ENCODE measurements at places on chromosomes 3 and 15. TPM values are rescaled to one million over a fixed set of nuclear protein-coding genes. Genes with fewer than 3 reads are reported as not detected.
A peak's percentile ranks its signal among the peaks of the same experiment; 100 is the strongest.

GRCh38 chr3:39254806-39255449 is 24.9 kb downstream of the CX3CR1 start:
- DNase-seq = no peak
- H3K36me3 ChIP-seq = no peaks in the 10 kb centered on the region
- no peaks in the 10 kb centered on the region for H3K4me1 ChIP-seq
- no peak overlapping the region for H3K27ac ChIP-seq

DNA sequence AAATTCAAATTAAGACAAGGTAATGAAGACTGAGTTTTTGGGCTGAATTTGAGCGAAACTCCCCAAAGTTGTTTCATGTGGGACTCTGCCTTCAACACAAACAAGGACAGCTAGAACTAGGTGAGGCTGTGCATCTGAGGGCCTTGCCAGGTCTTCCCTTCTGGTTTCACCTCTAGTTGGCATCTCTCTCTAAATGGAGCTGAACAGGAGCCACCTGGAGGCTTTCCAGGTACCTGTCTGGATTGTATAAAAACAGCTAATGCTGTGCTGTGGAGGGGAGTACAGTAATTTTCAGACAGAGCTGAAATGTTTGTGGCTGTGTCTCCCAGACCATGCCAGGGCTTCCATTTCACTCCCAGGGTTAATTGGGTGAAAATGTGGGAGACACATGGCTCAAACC is 27.1 kb downstream of the TRIM71 start:
- H3K27ac ChIP-seq = no peak overlapping the region
- H3K36me3 ChIP-seq = no peaks in the 10 kb centered on the region
- no peak overlapping the region for H3K4me3 ChIP-seq
- DNase-seq = no peak
- no peaks in the 10 kb centered on the region for H3K27me3 ChIP-seq

DNA sequence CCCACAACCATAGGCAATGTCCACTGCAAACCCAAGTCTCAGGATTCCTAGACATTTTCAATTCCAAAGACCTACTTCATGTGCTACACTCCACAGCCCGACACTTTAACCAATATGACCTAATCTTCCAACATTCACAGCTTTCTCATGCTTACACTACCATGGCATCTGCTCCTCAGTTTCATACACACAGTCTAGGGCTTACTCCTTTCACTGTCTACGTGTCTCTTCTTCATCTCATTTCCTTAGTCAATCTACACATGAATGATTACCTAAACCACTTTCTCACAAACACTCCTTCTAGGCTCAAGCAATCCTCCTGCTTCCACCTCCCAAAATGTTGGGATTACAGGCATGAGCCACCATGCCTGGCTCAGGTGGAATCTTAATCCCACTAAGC is 106.3 kb downstream of the STAG1 start:
- no peak for DNase-seq
- H3K27ac ChIP-seq = no peak overlapping the region
- H3K4me1 ChIP-seq = peaks cover 2% of the 10 kb centered on the region
- no peaks in the 10 kb centered on the region for H3K36me3 ChIP-seq
- no peak overlapping the region for H3K4me3 ChIP-seq

- peaks cover 1% of the 10 kb centered on the region for H3K4me1 ChIP-seq
- DNase-seq = no peak
- no peaks in the 10 kb centered on the region for H3K27me3 ChIP-seq
- no peaks in the 10 kb centered on the region for H3K36me3 ChIP-seq
Observed at GRCh38 chr3:171142985-171143384, 116.5 kb upstream of the SLC2A2 start.

- H3K36me3 ChIP-seq = no peaks in the 10 kb centered on the region
- H3K4me1 ChIP-seq = no peaks in the 10 kb centered on the region
- H3K27me3 ChIP-seq = no peaks in the 10 kb centered on the region
- DNase-seq = no peak
- no peak overlapping the region for H3K4me3 ChIP-seq
Observed at GRCh38 chr3:68483601-68484000, 448.7 kb downstream of the TAFA4 start.

- H3K4me1 ChIP-seq = no peaks in the 10 kb centered on the region
- no peaks in the 10 kb centered on the region for H3K27me3 ChIP-seq
- no peak overlapping the region for H3K27ac ChIP-seq
- DNase-seq = no peak
Observed at GRCh38 chr3:172376881-172377280, 71.4 kb downstream of the GHSR start.

DNA sequence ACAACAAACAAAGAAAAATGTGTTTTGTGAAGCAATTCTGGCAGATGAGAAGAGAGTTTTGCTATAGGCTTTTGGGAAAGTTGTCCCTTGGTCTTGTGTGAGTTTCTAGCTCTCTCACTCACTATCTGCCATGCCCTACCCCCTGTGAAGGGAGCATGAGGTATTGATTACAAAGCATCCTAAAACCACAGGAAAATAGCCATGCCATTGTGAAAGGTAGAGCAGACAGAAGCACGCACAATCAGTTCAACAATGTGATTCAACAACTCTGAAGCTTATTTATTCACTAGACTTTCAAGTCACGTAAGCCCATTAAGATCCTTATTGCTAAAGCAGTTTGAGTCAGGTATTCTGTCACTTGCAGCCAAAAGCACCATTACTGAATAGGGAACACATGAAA is 6.5 kb upstream of the AQR start:
- no peak overlapping the region for H3K4me3 ChIP-seq
- no peak for DNase-seq
- H3K27me3 ChIP-seq = no peaks in the 10 kb centered on the region
- H3K4me1 ChIP-seq = no peaks in the 10 kb centered on the region

- peak; percentile 70 for DNase-seq
- H3K4me3 ChIP-seq = no peak within 1 kb of the TSS
- H3K27ac ChIP-seq = no peak within 1 kb of the TSS
- H3K27me3 ChIP-seq = no peaks in the 10 kb centered on the region
Observed at GRCh38 chr3:46717447-46718231, at the start of gene PRSS50. Gene PRSS50, minus strand, starts transcription at chr3:46717869. Its CDS starts 45 bp downstream, at chr3:46717824.

GRCh38 chr3:75768303-75769017 is 16.9 kb downstream of the ZNF717 start:
- no peaks in the 10 kb centered on the region for H3K4me1 ChIP-seq
- no peaks in the 10 kb centered on the region for H3K36me3 ChIP-seq
- no peak for DNase-seq
- no peaks in the 10 kb centered on the region for H3K27me3 ChIP-seq
- no peak overlapping the region for H3K4me3 ChIP-seq

DNA sequence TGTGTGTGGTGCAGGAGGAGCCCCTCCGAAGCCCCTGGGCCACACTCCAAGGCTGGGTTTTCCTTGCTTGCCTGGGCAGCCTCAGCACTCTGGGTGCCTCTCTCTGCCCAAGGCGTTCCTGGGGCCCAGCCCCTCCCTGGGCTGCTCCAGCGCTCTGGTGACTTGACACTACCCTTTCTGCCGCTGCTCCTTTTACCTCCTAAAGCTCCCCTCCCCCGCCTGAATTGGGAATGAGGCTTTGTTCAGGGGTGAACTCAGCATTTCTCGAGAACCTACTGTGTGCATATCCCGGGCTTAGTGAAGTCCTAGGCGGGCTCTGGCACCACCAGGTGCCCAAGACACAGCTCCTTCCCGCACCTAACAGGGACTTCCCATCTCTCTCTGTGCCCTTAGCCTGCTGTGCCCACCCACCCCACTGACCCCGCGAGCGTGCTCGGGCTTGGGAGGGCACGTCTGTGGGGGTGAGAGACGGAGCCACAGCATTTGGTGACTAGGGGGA is 1.2 kb upstream of the BAHD1 start:
- H3K27me3 ChIP-seq = no peaks in the 10 kb centered on the region
- DNase-seq = no peak
- no peaks in the 10 kb centered on the region for H3K36me3 ChIP-seq
- H3K4me1 ChIP-seq = peaks cover 2% of the 10 kb centered on the region
- no peak overlapping the region for H3K27ac ChIP-seq

Gene LRRN1
- 6.6 TPM for total RNA-seq

Gene PROK2
- 1.8 TPM for total RNA-seq

Gene ERICH6
- not detected for total RNA-seq

Measured in aorta (tissue), 5 donors.